Activated T-helper 9 cell treated with anti-CD3 and anti-CD28 coated beads, Interleukin-2, amount 50 U/mL, for 16 hours (primary cell): ENCODE measurements at places on chromosomes 12 and 14.

- DNase-seq: no peak
Observed at GRCh38 chr12:13365748-13366366, 169.3 kb downstream of the EMP1 start.

GRCh38 chr14:102633906-102634595 lies 41.6 kb downstream of the RCOR1 start:
- no peak for DNase-seq

GRCh38 chr12:29578070-29578469 lies 80.6 kb upstream of the OVCH1 start:
- DNase-seq: no peak

DNA sequence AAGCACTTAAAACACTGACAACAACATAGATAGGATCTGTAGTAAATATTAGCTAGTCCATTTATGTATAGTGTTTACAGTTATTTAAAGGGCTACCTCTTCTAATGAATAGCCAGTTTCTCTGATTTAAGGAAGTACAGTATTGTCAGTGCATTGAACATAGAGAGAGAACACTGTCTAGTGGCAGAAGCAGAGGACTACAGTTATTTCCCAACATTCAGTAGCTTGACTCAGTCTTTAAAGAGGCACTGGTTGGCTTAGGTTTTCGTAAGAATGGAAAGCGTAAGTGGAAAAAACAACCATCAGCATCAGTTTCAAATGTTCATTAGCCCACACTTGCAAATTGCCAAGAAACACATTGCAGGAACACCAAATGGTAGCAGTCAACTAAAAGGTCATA lies 125.0 kb upstream of the HMGA2 start:
- DNase-seq: no peak

GRCh38 chr12:129844662-129845220 lies 59.1 kb downstream of the TMEM132D start:
- DNase-seq: no peak

DNA sequence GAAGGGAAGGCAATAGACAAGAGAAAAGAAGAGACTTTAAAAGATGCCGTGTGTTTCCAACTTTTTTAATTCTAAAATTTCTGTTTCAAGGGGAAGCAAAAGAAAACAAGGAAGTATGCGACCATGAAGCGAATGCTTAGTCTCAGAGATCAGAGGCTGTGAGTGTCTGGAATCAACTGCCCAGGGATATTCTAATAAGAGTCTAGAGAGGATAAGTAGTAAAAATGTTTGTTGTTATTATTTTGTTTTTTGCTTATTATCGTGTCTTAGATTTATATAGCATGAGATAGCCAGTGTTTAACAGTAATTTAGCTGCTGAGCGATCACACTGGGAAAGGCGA lies 421 bp downstream of the FCF1 start:
- DNase-seq: no peak

GRCh38 chr14:96380735-96381134 lies 11.2 kb upstream of the AK7 start:
- no peak for DNase-seq

DNA sequence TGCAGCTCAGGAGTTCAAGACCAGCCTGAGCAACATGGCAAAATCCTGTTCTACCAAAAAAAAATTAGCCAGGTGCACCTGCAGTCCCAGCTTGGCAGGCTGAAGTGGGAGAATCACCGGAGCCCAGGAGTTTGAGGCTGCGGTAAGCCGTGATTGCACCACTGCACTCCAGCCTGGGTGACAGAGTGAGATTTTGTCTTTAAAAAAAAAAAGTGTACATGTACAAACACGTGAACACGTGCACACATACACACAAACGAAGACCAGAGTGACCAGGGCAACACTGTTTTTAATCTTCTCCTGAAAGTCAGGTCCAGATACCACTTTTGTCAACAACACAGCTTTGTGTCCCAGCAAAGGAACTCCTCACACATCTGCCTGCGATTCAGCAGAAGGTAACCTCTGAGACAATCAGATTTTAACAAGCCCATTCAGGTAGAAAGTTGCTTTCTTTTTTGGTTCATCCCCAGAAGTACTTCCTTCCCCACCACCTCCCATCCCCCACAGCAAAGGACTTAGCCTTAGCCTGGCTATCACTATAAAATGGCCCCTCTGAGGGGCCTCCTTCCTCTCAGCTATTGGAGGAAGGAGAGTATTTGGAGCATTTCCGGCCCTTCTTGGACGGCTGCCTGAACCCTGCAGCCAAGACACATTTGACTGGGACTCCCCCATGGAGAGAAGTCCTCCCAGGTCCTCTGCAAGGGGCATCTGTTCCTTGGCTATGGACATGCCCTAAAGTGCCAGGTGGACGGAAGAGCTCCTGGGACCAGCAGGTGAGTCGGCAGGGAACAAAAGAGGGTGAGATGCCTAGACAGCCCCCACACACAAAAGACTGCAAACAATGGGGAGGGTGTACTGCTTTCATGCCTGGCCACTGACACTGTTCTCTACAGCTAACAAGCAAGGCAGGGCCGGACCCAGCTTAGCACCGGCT lies 9.8 kb downstream of the CTDSP2 start:
- DNase-seq: peak; percentile 11

- no peak for DNase-seq
Observed at GRCh38 chr14:102691763-102692162, 85.5 kb upstream of the TRAF3 start.
